Hepatocyte (in vitro differentiated cells): ENCODE measurements at places on chromosomes 2 and 18. TPM values are rescaled to one million over a fixed set of nuclear protein-coding genes. Genes with fewer than 3 reads are reported as not detected.
A peak's percentile ranks its signal among the peaks of the same experiment; 100 is the strongest.

DNA sequence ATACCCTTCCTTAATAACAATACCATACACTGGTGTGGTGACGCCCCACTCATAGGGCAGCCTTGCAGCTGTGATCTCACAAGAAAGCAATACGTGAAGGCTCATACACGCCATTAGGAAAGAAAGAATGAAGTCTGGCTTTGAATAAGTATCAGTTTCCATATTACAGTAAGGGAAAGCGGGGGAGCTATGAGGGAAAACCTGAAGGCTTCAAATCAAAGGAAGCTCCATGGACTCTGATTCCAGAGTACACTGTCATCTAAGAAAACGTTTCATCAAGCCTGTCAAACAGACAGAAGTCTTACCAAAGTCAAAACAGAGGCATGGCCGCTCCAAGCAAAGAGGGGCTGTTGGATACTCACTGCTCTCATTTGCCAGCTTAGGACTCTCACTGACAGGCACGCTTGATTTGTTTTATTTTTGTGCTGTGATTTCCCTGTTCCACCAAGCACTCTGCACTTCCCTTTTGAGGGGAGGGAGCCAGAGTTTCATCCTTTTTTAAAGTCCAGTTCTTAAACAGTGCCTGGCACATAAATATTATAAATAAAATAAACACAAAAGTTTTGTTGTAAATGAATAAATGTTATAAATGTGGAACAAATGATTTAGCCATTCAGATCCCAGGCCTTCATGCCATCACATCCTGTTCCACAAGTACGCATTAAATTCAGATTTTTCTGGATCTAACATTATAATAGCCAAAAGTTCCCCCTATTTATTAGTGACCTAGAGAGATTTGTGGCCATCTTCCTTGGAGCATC lies 221.2 kb downstream of the PIEZO2 start:
- no peak for DNase-seq

Gene CDH19
- polyA plus RNA-seq, result not detected in 2 replicates

GRCh38 chr18:34710458-34710914 lies 388 bp downstream of the DTNA start:
- no peak for DNase-seq

GRCh38 chr2:170886386-170886785 lies 42.7 kb upstream of the GORASP2 start:
- no peak for DNase-seq

Gene GPR155
- 30.0 and 32.8 TPM in 2 replicates for polyA plus RNA-seq

Gene ACMSD
- 3.6 and 6.7 TPM in 2 replicates for polyA plus RNA-seq

- DNase-seq, result peak; percentile 88
These were observed 18.3 kb downstream of the YPEL5 start for GRCh38 chr2:30165050-30165520.
